NCI-H82 (cell line): ENCODE measurements at places on chromosomes 6 and 20.

- no peak for DNase-seq
Measured at GRCh38 chr6:82361631-82362030, 2.0 kb upstream of the TPBG start.

- DNase-seq: no peak
Measured at GRCh38 chr20:37803438-37804307, 99.3 kb upstream of the VSTM2L start.

DNA sequence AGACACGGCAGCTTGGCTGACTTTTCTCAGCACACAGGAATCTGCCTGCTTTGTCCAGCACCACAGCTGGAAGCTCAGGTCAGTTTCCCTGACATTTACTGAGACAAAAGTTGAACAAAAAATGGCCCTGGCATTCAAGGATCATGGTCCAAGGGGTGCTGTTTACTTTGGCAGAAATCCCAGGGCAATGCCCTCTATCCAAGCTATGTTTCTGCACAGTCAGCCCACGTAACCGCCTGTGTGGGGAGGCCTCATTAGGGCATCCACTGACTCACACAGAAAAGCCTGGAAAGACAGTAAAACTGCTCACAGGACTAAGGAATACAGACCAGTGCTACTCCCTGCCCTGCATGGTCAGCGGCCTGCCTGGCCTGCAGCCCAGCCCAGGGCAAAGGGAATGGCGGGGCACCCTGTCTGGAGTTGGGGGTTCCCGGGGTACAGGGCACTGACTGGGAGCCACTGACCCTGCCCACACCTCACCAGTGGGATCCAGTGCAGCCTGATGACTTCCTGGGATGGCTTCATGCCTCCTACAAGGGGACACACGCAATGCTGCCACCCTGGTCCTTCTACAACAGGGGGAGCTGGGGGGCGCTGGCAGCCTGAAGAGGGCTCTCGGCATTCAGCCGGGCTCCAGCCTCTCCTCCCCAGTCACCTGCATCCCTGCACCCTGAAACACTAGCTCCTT, 77.1 kb downstream of the NINL start:
- DNase-seq: no peak

- DNase-seq: no peak
Measured at GRCh38 chr6:43219814-43220213, 9.5 kb downstream of the DNPH1 start.

DNA sequence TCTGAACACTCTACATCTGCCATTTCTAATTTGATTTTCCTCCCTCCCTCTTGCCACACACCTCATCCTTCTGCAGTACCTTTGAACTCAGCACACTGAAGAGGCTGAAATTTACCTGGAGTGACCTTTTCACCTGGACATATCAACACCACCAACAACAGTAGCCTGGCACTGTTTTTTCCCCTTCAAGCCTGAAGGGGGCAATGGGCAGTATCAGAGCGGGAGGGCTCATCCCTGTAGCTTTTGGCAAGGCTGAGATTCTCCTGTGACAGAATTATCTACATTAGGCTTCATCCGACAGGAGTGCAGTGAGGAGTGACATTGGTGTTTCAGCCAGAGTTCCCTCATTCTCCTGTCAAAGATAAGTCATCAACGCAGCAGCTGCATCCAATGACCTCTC, 312.8 kb upstream of the SPTLC3 start:
- no peak for DNase-seq

GRCh38 chr20:8757146-8757545, 311.7 kb upstream of the PLCB4 start:
- DNase-seq: no peak

- no peak for DNase-seq
Measured at GRCh38 chr6:165266621-165267020, 42.8 kb downstream of the C6orf118 start.

DNA sequence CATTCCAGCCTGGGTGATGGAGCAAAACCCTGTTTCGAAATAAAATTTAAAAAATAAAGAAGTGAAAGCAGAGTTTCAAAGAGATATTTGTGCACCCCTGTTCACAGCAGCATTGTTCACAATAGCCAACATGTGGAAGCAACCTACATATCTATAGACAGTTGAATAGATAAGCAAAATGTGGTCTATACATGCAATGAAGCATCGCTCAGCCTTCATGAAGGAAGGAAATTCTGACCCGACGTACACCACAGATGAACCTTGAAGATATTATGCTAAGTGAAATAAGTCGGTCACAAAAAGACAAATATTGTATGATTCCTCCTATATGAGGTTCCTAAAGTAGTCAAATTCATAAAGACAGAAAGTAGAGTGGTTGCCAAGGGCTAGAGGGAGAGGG, 6.5 kb upstream of the NCOA6 start:
- no peak for DNase-seq

DNA sequence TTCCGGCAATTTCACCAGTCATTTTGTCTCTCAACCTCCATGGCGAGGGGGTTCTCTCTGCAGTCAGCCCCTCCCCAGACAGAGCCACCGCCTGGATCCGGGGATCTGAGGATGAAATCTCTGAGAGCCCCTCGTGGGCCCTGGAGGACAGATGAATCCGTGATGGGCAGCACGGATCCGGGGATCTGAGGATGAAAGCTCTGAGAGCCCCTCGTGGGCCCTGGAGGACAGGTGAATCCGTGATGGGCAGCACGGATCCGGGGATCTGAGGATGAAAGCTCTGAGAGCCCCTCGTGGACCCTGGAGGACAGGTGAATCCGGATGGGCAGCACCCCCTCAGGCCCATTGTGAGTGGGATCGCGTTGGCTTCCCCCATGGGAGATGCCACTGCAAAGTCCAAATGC, 106.5 kb downstream of the DACT2 start:
- no peak for DNase-seq

DNA sequence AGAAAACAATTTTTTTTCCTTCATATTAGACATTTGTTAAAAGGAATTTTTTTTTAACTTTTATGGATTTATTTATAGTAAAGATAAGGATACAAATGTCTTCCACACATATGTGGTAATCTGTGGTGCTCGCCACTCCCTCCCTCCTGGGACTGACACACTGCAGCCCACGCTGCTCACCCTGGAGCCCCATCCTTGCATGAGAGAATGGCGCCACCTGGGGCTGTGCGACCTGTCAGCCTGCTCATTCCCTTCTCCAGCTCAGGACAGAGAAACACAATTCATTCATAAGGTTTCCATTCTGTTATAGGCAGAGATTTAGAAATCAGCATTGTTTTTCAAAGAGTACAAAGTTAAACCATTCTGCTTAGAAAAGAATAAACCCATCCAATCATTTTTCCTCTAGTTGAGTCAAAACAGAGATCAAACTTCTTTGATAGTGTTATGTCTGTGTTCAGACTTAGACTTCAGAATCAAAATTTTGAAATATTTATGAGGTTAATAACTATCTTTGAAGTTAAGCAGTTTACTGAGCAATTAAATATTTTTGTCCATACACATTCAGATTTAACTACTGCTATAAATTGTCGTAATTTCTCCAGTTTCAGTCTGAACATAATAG, 42.8 kb upstream of the DYNLRB1 start:
- peak; percentile 90 for DNase-seq

DNA sequence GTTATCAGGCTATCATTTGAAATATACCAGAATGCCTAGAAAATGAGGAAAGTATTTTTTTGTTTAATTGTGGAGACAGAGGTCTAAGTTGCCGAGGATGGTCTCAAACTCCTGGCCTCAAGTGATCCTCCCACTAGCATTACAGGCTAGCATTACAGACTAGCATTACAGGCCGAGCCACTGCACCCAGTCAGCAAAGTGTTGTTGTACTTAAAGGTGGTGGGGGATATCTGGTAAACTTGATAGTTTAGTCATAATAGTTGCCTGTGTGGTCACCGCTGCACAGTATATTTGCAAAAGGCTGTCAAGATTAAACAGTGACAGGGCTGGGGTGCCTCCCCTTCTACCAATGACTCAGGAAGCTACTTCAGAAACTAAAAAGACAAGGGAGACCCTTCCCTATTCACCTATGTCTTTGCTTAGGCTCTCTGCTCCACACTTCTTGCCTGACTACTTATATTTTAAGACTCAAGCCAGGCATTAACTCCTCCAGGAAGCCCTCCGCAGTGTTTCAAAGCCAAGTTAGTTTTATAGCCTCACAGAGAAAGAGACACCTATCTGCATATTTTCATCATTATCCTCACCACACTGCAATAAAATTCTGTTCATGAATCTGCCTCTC, 3.1 kb upstream of the AKIRIN2 start:
- no peak for DNase-seq

DNA sequence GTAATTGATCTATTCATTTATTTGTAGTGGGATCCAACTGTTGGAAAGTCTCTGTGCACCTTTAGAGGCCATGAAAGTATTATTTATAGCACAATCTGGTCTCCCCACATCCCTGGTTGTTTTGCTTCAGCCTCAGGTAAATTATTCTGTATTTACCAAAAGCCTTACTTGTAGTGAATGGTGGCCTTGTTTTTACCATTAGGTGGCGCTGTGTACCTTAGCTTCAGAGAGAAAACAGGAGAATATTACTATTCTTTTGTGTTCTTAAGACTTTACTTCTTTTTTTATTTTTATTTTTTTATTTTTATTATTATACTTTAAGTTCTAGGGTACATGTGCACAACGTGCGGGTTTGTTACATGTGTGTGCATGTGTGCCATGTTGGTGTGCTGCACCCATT, 23.7 kb downstream of the PEX7 start:
- DNase-seq: peak; percentile 63

GRCh38 chr6:44253307-44254101, 3.8 kb downstream of the SLC35B2 start:
- peak; percentile 88 for DNase-seq

DNA sequence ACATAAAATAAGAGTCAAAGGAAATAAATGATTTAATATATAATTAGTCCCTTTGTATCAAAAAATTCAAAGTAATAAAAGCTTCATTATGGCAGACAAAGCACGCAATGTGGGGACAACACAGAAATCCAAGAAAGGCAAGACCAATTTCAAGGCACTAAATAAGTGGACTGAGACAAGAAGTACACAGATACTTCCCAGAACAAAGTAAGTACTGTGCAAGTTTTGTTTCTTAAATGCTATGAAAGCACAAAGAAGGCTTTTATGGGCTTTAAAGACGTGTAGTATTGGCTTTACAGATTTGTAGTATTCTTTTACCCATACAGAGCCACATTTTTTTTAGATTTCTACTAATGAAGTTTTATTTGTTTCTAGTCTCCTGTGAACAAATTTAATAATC, 174.6 kb downstream of the TRDN start:
- DNase-seq: no peak

- no peak for DNase-seq
Measured at GRCh38 chr6:7784706-7785105, 58.8 kb downstream of the BMP6 start.

DNA sequence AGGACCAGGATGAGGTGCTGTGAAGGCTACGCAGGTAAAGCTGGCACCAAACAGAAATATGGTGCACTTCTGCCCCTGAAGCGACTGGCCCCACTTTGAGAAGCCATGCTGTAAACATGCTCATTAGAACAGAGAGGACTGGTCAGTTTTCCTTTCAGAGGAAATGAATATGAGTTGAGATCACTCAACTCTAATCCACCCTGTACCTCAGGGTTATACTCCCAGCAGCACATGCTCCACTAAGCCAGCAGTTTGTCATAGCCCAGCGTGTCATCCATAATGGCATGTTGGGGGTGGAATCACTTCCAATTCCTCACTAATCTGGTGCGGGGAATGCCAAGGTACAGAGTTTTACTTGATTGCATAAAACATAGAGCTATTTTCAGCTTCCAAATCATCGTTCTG, 98.1 kb downstream of the HIVEP2 start:
- DNase-seq: peak; percentile 85

DNA sequence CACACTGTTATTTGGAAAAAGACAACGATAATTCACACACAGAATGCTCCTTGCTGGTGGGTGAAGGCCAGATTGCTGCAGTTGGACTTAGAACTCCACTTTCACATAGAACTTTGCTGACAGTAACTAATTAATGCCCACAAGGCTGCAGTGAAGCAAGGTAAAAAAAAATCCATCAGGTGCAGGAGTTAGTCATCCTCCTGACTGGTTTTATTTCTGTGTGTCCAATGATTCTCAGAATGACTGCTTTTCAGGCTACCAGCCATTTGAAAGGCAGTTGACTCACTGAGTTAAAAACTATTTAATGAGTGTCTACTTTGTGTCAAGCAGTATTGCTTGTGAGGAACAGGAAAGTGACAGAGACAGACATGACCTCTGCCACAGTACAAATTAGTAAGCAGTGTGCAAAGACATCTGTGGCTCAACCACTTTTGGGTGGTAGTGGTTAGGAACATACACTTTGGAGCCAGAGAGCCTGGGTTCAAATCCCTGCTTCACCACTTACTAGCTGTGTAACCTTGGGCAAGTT, 41.9 kb downstream of the ELOVL5 start:
- no peak for DNase-seq

DNA sequence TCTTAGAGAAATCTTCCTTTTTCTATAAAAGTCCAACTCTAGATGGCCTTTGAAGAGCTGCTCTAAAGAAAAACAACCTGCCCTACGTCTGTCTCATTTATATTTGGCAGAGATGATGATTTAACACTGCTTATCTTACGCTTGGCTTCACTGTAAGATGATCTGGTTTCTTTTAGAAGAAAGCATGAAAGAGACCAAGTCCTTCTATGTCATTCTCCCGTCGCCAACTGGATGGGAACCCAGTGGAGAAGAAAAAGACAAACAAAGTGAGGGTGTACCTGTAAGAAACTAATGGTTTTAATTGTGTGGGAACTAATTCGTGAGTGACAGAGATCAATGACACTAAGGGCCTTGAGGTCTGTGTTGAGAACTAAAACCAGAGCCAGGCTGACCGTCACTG, 92.8 kb downstream of the MBOAT1 start:
- DNase-seq: no peak

DNA sequence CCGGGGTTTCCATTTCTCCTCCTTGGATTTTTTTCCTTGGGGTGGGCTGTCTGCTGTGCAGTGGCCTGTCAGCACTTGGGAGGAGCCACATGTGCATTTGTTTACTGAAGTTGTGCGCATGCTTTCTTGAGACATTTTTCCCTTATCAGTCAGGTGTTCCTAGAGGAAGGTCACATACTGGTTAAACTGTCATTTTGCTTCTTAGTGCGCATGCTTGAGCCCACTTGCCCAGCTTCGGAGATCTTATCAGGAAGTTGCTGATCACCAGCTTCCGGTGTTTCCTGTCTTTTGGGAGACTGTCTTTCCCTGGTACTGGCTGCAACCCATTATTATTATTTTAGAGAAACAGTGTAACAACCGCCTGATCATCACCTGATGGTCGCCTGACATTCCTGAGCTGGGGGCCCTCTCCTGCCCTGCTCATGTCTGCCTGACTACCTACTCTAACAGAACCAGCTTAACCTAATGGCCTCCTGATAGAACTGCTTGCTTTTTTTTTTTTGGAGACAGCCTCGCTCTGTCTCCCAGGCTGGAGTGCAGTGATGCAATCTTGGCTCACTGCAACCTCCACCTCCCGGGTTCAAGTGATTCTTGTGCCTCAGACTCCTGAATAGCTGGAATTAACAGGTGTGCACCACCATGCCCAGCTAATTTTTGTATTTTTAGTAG, 378 bp upstream of the ERVFRD-1 start:
- no peak for DNase-seq
